Naive thymus-derived CD8-positive, alpha-beta T cell (primary cell): ENCODE measurements at places on chromosomes 7 and 10.

GRCh38 chr7:91571601-91572000, 307.4 kb downstream of the FZD1 start:
- H3K27me3 ChIP-seq, result no peaks in the 10 kb centered on the region
- H3K4me3 ChIP-seq, result no peak overlapping the region
- peaks cover under 1% of the 10 kb centered on the region for H3K36me3 ChIP-seq
- DNase-seq, result no peak

GRCh38 chr7:26275213-26275612, 16.4 kb upstream of the SNX10 start:
- H3K27ac ChIP-seq, result no peak overlapping the region
- peaks cover 7% of the 10 kb centered on the region for H3K4me1 ChIP-seq
- no peaks in the 10 kb centered on the region for H3K36me3 ChIP-seq
- H3K4me3 ChIP-seq, result no peak overlapping the region
- H3K27me3 ChIP-seq, result no peaks in the 10 kb centered on the region
- no peak for DNase-seq

DNA sequence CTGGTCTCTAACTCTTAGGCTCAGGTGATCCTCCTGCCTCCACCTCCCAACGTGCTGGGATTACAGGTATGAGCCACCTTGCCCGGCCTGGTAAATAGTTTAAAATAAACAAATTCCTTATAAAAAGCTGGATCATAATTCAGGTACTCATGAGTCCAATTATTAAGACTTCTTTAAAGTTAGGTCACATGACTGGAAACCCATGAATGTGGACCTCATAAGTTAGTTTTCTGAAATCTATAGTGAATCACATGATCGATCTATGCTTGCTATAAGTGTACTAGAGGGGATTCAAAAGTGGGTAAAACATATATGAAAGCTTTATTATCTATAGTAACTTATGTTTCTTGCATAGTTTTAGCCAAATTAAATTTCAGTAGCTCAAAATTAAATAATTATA, 14.3 kb downstream of the NT5C3A start:
- no peaks in the 10 kb centered on the region for H3K36me3 ChIP-seq
- no peak overlapping the region for H3K4me3 ChIP-seq
- no peak for DNase-seq
- H3K27me3 ChIP-seq, result no peaks in the 10 kb centered on the region
- peaks cover 45% of the 10 kb centered on the region for H3K4me1 ChIP-seq

GRCh38 chr7:22417841-22418240, 60.9 kb upstream of the RAPGEF5 start:
- peaks cover 1% of the 10 kb centered on the region for H3K27me3 ChIP-seq
- no peaks in the 10 kb centered on the region for H3K36me3 ChIP-seq
- no peak overlapping the region for H3K27ac ChIP-seq
- DNase-seq, result no peak

DNA sequence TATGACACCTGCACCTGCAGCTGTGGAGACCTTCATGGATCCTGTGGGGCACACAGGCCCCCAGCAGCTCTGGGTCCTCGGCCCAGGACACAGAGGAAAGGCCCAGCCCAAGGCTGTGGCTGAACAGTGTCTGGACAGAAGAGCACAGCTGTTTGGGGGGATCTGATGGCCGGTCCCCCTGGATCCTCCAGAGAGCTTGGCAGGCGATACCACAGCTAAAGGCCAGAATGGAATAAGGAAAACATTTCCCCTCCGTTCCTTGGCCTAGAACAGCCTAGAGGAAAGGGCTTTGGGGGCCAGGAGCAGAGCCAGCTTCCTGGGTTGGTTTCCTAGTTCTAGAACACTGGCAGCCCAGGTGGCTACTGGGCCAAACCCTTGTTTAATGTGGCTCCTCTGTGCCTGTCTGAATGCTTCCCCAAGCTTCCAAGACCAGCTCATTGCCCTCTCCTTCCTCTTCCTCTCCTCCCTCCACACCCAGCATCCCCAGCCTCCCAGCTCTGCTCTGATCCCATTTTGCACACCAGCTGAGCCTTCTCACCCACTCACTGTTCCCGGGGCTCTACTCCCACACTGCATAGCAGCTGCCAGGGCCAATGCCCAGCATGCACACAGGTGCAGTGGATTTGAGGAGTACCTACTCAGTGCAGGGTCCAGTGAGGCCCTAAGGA, 46.9 kb downstream of the GPAM start:
- H3K36me3 ChIP-seq, result no peaks in the 10 kb centered on the region
- H3K27ac ChIP-seq, result no peak overlapping the region
- no peak for DNase-seq
- H3K4me3 ChIP-seq, result no peak overlapping the region
- H3K4me1 ChIP-seq, result peaks cover 6% of the 10 kb centered on the region

GRCh38 chr10:70884741-70885140, 3.6 kb downstream of the PCBD1 start:
- H3K27ac ChIP-seq, result no peak overlapping the region
- H3K36me3 ChIP-seq, result no peaks in the 10 kb centered on the region
- H3K4me1 ChIP-seq, result peaks cover 10% of the 10 kb centered on the region

DNA sequence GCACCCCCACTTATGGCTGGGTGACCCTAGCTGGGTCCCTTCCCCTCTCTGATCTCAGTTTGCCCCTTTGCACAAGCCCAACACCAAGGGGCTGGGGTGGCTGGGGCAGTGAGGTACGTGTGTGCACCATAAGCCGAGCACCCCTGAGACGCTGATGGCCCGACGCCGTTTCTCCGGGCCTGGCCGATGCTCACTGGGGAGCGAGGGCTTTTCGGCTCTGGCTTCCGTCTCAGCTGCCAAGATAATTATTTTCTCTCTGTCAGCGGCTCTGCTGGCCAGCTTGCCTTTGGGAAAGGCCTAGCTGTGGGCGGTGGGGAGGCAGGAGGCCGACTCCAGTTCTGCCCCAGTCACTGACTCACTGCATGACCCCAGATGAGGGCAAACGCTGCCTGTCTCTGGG, 91.0 kb downstream of the ZMIZ1 start:
- no peaks in the 10 kb centered on the region for H3K36me3 ChIP-seq
- H3K4me3 ChIP-seq, result no peak overlapping the region
- H3K4me1 ChIP-seq, result peaks cover 14% of the 10 kb centered on the region
- no peak overlapping the region for H3K27ac ChIP-seq

DNA sequence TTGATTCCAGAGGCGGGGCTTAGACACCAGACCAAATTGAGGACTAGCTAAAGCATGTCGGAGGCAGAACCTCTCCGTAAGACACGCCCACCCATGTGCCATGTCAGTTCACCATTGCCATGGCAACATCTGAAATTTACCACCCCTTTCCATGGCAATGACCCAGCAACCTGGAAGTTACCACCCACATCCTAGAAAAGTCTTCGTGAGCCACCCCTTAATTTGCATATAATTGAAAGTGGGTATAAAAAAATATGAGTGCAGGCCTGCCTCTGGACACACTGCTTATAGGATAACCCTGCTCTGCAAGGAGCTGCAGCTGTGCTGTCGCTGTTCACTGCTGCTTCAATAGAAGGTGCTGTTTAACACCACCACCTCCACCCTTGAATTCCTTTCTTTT, 28.0 kb downstream of the TMEM270 start:
- H3K27ac ChIP-seq, result no peak overlapping the region
- no peaks in the 10 kb centered on the region for H3K4me1 ChIP-seq
- H3K4me3 ChIP-seq, result no peak overlapping the region
- DNase-seq, result no peak
- no peaks in the 10 kb centered on the region for H3K36me3 ChIP-seq
- H3K27me3 ChIP-seq, result peaks cover 11% of the 10 kb centered on the region

GRCh38 chr7:126486806-126487205, 765.9 kb downstream of the GRM8 start:
- no peaks in the 10 kb centered on the region for H3K27me3 ChIP-seq
- DNase-seq, result no peak

GRCh38 chr7:29189743-29190201, 4.8 kb upstream of the CHN2 start:
- peaks cover 11% of the 10 kb centered on the region for H3K27me3 ChIP-seq
- H3K27ac ChIP-seq, result no peak overlapping the region
- DNase-seq, result no peak
- no peaks in the 10 kb centered on the region for H3K36me3 ChIP-seq
- H3K4me3 ChIP-seq, result no peak overlapping the region

DNA sequence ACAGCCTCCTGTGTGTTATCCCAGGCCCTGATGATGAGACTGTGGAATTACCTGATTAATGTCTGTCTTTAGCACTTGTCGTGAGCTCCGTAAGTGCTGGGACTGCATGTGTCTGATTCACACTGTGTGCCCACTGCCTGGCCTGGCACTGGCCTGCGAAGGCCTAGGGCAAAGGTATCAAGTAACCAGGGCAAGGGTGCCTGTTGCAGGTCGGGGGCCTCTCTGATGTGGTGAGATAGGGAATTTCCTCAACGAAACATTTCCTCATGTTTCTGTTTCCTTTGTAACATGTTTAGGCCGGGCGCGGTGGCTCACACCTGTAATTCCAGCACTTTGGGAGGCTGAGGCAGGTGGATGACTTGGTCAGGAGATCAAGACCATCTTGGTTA, 50.4 kb downstream of the LHPP start:
- DNase-seq, result no peak
- H3K4me3 ChIP-seq, result no peak overlapping the region
- peaks cover 1% of the 10 kb centered on the region for H3K27me3 ChIP-seq
- peaks cover 17% of the 10 kb centered on the region for H3K36me3 ChIP-seq
- H3K4me1 ChIP-seq, result peaks cover 10% of the 10 kb centered on the region

DNA sequence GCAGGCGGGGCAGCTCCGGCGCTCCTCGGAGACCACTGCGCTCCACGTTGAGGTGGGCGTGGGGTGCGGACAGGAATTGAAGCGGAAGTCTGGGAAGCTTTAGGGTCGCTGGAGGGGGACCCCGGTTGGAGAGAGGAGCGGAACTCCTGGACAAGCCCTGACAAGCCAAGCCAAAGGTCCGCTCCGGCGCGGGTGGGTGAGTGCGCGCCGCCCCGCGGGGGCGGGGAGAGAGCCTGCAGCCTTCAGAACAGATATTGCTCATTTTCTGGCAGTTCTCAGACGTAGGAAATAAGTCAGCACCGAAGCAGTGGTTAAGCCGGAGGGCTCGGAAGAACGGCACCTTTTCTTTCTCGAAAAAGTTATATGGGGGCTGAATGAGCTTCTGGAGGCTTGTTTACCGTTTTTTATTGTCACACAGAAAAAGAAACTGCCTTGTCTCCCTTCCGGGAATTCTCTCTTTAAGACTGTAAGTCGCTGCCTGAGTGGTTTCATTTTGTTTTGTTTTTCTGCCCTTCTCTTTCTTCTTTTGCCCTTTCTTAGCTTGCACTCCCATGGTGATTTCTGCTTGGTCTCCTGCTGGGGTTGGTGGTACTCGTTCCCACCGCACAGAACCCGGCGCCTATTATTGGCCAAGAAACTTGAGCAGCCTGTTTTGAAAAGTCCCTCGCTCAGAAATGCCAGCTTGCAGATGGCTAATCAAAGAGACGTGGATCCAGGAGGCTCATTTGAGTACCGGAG, 732 bp downstream of the FAS start:
- peak overlapping the region; percentile 92 for H3K27ac ChIP-seq
- no peaks in the 10 kb centered on the region for H3K27me3 ChIP-seq
- no peaks in the 10 kb centered on the region for H3K36me3 ChIP-seq

DNA sequence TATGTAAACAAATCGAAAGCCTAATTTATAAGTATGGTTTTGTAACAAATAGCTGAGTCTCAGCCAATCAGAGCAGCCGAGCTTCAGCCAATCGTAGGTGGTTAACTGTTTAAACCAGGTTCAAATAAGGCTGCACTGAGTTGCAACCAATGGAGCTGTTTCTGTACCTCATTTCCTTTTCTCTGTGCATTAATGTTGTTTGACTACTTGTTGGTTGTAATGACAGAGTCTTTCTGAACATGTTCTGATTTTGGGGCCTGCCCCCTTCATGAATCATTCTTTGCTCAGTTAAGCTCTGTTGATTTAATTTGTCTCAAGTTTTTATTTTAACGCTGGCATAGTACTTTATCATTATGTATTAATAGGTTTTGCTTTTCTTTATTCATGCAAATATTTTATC, 14.6 kb downstream of the OTUD1 start:
- H3K4me1 ChIP-seq, result peaks cover 14% of the 10 kb centered on the region
- DNase-seq, result no peak
- peaks cover 2% of the 10 kb centered on the region for H3K36me3 ChIP-seq

GRCh38 chr10:97503406-97503805, 4.7 kb downstream of the UBTD1 start:
- H3K4me3 ChIP-seq, result no peak overlapping the region
- peaks cover 24% of the 10 kb centered on the region for H3K27me3 ChIP-seq
- H3K27ac ChIP-seq, result no peak overlapping the region
- peaks cover 3% of the 10 kb centered on the region for H3K4me1 ChIP-seq

- no peaks in the 10 kb centered on the region for H3K27me3 ChIP-seq
- H3K27ac ChIP-seq, result peak overlapping the region; percentile 79
- peaks cover 57% of the 10 kb centered on the region for H3K4me1 ChIP-seq
- H3K4me3 ChIP-seq, result peak overlapping the region; percentile 25
- DNase-seq, result no peak
Observed at GRCh38 chr7:134454277-134454676, 4.6 kb downstream of the AKR1B1 start.

DNA sequence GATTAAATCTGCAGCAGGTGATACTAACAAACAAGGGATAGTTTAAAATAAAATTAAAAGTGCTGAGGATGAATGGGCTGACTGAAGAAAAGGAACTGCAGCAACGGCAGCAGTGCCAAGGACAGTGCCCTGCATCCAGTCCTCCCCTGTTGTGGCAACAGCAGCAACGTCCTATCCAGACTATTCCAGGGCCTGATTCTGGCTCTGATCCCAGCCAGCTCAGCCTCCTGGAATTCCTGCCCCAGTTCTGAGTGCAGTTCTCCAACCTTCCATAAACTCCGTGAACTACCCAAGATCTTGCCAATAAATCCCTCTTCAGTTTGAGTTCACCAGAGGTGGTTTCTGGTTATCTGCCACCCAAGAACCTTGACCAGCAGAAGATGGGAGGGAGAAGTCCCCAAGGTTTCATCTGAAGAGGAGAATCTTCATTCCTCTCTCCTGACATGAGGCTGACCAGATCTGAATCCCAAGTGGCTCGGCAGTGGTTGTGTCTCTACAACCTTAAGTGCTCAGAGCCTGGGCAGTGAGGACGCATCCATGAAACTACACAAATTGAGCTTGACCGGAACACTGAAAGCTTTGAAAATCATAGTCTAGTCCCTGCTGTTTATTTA, 115.8 kb downstream of the SORBS1 start:
- no peak overlapping the region for H3K4me3 ChIP-seq
- peaks cover 5% of the 10 kb centered on the region for H3K4me1 ChIP-seq
- DNase-seq, result no peak
- H3K27ac ChIP-seq, result no peak overlapping the region

DNA sequence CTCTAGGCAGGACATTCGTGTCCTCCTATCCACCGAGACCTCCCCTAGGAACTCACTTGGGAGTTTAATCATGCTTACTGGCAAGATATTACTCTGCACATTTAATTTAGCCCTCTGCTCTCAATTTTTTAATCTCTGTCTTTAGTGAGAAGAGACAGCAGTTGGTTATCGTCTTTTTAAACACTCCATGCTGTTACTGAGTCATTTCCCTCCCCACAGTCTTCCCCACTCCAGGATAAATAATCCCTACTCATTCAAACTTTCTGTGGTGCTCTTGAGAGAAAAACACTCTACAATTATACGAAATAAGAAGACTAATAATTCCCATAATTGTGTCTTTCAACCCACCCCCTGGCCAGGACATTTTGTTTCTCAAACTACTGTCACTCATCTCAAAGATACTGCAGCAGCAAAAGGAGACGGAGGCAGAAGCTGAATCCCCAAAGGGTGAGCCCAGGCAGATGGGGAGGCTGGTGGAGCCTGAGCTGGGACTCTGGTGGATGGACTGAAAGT, 84.2 kb downstream of the ANK3 start:
- H3K27ac ChIP-seq, result no peak overlapping the region
- no peaks in the 10 kb centered on the region for H3K27me3 ChIP-seq
- H3K4me1 ChIP-seq, result no peaks in the 10 kb centered on the region
- no peaks in the 10 kb centered on the region for H3K36me3 ChIP-seq

GRCh38 chr7:37162106-37162505, 286.6 kb downstream of the ELMO1 start:
- no peaks in the 10 kb centered on the region for H3K4me1 ChIP-seq
- H3K36me3 ChIP-seq, result peaks cover 12% of the 10 kb centered on the region
- no peak overlapping the region for H3K4me3 ChIP-seq
